ENCODE measurements at places on chromosomes 1 and 21.

DNA sequence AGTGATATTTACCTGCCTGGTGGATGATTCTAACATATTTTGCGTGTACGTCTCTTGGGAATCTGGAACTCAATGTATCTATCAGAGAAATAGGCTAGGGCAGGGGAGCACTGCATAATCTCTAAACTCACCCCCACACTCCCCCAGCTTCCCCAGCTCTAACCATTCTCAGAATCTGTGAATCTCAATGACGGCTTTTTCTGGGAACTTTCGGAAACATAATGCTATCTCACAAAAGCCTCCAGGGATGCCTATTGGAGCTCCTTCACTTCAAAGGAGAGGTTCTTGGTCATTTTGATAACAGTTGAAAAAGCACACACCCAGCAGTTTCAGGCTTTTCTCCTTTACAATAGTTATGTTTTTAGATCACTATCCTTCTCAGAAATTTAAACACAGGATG is 113.8 kb upstream of the MAGI3 start:
- DNase-seq, result no peak

- no peak for DNase-seq
These were observed 59.7 kb upstream of the DPYD start for GRCh38 chr1:97980530-97980929.

DNA sequence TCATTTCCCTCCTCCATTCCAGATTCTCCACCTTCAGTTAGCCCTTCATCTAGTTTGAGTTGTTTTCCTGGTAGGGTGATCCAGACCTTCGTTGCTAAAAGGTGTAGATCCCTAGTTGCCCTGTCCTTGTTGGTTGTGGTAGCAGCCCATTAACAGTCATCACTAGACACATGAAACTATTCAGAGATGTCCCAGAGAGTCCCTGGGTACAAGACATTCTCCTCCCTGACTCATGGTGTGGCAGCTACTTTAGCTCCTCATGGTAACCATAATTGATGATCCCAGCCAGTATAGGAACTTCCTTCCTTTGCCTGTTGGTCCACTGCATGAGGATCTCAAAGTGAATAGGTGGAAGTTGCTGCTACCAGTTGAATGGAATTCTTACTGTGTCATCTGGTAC is 6.0 kb upstream of the SH2D2A start:
- DNase-seq, result no peak

- no peak for DNase-seq
These were observed 56.7 kb upstream of the NTPCR start for GRCh38 chr1:232893481-232894313.

DNA sequence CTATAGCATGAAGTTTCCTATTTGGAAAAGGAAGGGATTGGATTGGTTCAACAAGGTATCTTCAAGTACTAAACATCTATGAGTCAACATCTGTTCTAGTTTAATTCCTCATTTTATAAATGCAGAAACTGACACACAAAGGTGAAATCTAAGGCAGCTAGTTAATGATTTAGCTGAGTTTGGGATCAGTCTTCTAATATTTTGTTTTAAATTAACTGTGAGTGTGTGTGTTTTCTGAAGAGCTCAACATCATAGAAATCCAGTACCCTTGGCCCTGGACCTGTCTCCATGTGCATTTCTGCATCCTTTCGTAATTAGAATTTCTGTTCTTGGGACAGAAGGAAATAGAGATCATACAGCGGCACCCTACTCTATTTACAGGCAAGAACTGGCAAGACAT is 105.9 kb downstream of the RGS2 start:
- DNase-seq, result no peak

DNA sequence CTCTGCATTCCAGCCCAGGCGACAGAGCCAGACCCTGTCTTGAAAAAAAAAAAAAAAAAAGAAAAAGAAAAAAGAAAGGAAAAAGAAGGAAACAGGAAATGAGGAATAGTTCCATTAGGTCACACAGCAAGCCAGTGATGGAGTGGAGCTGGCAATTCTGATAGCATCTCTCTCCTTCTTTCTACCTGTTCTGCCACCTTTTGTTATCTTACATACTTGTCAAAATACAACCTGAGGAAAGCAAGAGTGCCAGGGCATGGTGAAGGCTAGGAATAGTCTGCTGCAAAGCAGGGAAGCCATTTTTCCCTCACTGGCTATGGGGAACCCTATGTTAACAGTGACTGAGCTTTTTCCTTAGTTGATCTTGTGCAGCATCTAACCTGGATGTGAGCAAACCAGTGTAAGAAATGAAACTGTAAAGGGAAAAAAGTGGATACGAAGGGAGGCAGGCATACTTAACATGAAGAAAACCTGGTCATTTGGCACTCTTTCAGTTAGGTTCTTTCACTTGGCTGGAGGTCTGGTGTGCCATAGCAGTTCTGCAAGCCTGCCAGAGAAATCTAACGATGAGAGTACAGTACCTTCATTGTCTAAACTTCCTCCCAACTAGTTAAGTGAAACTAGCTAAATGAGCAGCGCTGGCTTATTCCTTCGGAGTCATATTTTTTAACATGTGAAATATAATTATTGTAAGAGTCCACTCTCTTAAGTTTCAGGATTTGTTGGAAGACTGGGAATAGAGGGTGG is 17.9 kb upstream of the THEM5 start:
- no peak for DNase-seq

- DNase-seq, result no peak
These were observed 123.3 kb upstream of the GRIK3 start for GRCh38 chr1:37157634-37158033.

DNA sequence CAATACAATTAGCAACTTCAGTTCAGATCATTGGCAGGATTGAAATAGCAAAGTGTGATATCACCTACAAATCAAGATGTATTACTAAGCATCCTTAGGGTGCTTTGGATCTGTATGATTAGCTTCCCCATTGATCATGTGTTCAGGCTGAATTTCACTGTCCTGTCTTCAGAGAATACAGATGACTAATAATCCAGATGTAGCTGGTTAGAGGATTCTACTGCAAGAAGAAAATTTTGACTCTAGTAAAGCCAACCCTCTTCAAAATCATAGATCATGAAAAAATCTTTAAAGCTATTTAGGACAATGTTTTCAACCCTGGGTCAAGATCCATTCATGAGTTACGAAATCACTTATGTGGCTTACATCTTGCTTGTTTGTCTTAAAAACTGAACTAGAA is 184.4 kb downstream of the PTGER3 start:
- no peak for DNase-seq

- DNase-seq, result no peak
These were observed 6.8 kb upstream of the PSMG1 start for GRCh38 chr21:39189857-39190604.

DNA sequence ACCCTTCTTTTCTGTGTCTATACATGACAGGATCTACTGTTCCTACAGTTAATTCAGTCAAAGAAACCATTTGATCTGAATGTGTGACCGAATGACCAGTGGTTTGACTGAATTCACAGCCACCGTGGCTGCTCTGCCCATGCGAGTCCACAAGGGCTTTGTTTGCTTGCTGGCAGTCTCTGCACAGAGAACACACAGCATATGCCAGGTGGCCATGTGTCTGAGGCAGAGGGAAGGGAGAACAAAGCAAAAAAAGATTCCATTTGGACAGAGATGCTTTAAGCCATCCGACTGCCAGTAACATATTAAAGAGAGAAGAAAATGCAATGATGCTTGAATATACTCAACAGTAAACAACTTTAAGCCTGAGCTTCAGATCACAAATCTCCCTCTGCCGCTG is 737.8 kb upstream of the CXADR start:
- DNase-seq, result no peak

DNA sequence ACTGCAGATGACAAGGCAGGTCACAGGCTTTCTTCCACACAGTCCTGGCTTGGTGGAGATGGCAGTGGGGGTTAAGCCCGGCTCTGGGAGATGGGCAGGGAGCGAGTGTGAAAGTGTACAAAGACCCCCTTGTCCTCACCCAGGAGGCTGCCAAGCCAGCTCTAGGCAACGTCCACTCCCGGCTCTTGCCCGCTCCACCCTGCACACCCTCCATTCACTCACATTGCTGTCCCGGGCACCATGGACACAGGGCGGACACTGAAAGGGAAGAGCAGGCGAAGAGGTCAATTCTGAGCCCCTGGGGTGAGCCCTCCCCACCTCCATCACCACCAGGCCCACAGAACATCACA is 8.9 kb downstream of the COL16A1 start:
- no peak for DNase-seq

GRCh38 chr1:168728473-168729404 is at the start of gene DPT:
DPT (minus strand) TSS chr1:168729206; CDS start chr1:168729174, 32 bp downstream.
- no peak for DNase-seq

DNA sequence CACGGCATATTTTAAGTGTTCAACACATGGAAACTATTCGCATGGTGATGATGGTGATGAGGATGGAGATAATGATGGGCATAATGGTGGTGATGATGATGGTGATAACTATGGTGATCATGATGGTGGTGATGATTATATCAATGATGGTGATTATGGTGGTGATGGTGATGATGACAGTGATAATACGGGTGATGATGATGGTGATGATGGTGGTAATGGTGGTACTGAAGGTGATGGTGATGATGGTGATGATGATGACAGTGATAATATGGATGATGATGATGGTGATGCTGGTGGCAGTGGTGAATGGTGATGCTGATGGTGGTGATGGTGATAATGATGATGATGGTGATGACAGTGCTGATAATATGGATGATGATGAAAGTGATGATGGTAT is 341.8 kb upstream of the VAMP3 start:
- no peak for DNase-seq

DNA sequence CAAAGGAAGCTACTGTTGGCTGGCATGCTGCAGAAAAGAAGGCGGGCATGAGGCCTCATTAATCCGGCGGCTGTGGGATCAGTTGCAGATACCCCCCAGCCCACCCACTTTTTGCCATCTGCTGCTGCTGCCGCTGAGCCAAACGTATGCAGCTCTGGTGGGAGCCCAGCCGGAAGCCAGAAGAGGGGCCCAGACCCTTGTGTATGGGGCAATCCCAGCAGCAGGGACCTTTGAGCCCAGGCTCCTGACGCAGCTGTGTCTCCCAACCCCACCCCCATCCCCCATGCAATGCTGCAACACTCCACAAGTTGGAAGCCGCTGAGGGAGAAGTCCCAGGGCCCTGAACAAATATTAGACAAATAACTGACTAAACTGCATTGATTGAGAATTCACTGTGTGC is 106.0 kb downstream of the ELAVL4 start:
- no peak for DNase-seq

DNA sequence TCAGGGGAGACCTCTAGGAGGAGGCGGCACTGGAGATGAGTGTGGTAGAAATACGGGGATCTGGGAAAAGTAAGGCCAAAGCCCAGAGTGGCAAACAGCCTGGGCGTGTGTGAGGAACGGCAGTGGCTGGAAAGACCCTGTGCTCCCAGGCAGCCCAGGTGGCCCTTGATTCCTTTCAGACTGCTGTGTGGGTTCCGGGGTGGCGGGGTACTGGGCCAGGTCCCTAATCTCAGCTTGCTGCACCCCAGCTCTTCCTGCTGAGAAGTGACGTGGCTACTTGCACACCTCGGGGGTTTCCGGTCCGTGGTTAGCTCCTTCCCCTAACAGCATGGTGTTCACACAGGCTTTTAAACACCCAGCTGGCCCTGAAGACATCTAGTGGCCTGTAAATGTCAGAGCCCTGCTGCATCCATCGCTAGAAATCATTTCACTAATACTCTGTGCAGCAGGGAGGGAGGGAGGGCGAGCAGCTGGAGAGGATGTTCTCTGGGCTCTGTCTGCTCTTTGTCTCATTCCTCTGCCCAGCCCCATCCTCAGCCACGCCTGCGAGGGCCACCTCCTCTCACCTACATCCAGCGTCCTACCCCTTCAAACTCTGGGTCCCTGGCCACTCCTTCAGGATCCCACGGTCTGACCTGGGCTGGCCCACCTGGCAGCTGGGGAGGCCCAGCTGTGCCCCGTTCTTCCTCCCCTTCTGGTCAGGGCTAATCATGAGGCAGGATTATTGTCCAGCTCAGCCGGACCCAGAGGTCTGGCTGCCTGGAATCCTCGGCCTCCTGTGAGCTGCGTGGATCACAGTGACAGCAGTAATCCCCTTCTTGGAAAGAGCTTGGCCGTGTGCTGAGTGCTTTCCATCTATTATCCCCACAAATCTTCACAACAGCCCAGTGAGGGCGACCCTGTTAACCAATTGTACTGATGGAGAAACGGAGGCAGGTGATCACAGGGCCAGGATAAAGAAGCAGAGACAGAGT is 7.2 kb downstream of the ZDHHC18 start:
- DNase-seq, result peak; percentile 84

- no peak for DNase-seq
These were observed 13.8 kb downstream of the CNIH3 start for GRCh38 chr1:224629965-224630364.

GRCh38 chr1:244869364-244869827 is 5.1 kb upstream of the HNRNPU start:
- DNase-seq, result no peak

GRCh38 chr21:41763996-41764395 is 2.9 kb downstream of the RIPK4 start:
- DNase-seq, result no peak

DNA sequence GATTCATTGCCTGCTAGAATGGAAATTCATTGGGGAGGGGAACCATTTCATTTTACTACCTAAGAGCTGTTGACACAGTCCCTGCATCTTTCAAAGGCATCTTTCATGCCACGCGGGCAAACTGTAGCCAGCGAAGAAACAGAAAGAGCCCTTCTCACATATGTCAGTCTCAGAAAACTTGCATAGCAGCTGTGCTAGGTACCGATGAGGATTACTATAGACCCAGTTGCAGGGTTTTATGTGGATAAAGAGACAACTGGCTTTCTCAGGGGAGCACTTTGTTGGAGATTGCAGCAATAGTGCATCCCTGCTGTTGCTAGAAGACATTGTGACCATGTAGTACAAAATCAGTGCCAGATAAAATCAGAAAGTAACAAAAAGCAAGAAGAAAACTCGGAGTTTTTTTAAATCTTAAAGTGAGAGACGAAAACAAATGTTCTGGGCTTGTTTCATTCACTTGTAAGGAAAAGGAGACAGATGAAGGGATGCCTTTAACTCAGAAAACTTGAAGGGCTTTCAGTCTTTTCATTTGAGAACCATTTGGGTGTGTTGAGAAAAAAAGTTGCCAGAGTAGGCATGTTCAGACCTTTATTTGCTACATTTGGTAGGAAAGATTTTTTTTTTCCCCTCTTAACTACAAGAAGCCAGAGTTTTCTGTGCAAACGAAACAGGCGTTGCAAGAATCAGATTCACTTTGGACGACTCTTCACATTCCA is 804.1 kb downstream of the USP25 start:
- DNase-seq, result no peak

DNA sequence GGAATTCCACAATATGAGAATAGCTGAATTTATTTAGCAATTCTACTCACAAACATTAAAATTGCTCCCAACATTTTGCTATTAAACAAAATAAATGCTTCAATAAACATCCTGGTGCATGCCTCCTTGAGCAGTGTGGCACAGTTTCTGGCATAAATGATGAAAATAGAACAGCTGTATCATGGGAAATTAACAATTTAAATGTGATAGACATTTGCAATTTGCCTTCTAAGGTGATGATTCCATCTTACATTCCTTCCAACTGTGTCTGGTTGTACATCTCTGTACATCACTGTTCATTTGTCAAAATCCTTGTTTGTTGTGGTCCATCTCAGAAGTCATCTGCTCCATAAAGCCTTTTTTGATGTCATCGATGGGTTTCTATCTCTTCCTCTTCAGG is 198.7 kb downstream of the KCTD3 start:
- DNase-seq, result no peak
